ENCODE measurements at places on chromosomes 4 and X.
A peak's percentile ranks its signal among the peaks of the same experiment; 100 is the strongest.

- no peak for DNase-seq
Observed at GRCh38 chr4:110020139-110020538, 107.5 kb downstream of the EGF start.

DNA sequence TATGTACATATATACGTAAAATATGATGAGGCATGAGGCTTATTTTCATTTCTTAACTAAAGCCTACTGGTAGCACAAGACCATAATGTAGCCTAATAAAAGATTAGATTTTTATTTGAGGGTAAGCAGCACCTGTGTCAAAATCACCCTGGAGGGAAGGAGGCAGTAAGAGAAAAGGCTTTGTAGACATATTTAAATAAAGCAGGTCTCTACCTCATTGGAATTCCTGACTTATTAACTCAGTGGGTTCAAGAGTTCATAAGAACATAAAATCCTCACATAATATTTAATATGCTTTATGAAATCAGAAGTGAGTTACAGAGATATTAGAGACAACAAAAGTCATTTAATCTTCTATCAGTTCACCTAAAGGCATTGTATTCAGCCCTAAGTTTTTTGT lies 261.6 kb upstream of the ANKRD50 start:
- no peak for DNase-seq

DNA sequence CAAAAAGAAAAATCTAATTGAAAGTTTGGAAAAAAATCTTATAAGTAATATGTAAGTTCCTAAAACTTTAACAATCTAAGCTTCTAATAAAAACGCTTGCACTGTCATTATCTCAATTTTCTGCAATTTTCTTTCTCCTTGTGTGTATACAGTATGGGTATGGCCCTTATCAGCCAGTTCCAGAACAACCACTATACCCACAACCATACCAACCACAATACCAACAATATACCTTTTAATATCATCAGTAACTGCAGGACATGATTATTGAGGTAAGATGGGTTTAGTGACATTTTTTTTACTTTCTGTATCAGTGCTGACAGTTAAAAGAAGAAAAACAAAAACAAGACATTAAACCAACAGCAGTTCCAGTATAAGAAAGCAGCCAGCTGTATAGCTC lies 4.9 kb downstream of the STATH start:
- no peak for DNase-seq

DNA sequence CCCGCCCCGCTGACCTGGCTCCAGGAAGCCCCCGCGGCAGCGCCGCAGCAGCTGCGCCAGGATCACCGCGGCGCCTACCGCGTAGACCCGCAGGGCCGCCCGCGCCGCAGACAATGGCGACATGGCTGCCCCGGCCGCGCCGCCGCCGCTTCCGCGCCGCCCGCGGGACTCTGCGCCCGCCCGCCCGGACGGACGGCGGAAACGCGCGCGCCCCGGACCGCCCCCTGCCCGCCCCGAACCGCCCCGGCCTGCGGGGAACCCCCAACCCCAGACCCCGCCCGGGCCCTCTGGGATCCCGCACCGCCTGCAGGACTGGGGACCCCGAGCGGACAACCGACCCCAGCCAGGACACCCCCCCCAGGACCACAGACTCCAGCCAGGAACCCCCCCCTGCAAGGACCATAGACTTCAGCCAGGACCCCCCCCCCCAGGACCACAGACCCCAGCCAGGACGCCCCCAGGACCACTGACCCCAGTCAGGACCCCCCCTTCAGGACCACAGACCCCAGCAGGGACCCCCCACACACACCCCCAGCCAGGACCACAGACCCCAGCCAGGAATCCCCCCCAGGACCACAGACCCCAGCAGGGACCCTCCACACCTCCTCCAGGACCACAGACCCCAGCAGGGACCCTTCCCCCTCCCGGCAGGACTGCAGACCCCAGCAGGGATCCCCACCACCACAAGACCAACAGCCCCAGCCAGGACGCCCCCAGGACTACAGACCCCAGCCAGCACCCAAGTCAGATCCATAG lies at the start of the genes DHRSX and ZBED1:
TSS of gene DHRSX (minus strand) at position 174 of the 756 bp plus-strand sequence. CDS start at position 123, 51 bp downstream.
TSS of gene ZBED1 (minus strand) at position 174 of the 756 bp plus-strand sequence. CDS start 10,257 bp downstream, outside the sequence.
- DNase-seq, result no peak

- DNase-seq, result no peak
Observed at GRCh38 chr4:124030147-124030546, 633.6 kb downstream of the SPRY1 start.

DNA sequence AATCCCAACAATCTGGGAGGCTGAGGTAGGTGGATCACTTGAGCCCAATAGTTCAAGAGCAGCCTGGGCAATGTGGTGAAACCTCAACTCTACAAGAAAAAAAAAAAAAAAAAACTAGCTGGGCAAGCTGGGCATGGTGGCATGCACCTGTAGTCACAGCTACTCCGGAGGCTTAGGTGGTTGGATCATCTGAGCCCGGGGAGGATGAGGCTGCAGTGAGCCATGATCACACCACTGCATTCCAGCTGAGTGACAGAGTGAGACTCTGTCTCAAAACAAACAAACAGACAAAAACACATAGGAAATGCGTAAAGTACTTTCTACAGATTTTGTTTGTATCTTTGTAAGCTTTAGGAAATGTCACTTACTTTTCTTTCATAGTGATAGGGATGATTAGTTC lies 307.2 kb upstream of the NR3C2 start:
- DNase-seq, result no peak

DNA sequence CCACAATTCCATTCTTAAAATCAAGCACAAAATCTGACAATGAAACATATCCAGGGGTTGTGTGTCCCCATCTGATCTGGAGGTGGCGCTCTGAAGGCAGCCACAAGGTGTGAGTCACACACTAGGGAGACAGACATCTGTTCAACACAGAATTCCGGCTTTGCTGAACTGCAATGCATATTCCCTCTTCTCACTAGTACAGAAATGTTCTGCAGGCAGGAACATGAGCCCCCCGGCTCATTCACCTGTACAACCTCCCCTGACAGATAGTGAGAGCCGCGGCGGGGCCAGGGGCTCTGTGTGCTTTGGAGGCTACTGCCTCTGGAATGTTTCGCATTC lies 41.9 kb downstream of the WDR1 start:
- no peak for DNase-seq

DNA sequence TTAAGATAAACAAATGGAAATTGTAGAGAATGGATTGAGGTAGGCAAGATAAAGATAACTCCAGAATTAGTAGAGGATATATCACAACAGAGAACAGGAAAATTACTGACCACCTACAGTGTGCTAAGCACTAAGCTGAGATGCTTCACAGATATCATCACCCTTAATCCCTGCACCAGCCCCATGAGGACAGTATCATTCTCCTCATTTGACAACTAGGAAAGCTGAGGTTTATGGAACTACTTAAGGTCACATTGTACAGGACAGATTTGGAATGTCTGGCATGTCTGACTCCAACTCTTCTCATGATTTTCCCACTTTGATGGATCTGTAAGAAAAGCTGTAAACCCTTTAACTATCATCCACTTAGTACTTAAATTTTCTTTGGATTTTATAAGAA lies 95.5 kb downstream of the CASK start:
- DNase-seq, result peak; percentile 36

- no peak for DNase-seq
Observed at GRCh38 chr4:20338841-20339240, 87.1 kb downstream of the SLIT2 start.

GRCh38 chrX:55731826-55732225 lies 14.3 kb downstream of the RRAGB start:
- DNase-seq, result no peak

- DNase-seq, result peak; percentile 24
Observed at GRCh38 chr4:109207061-109207460, 95.4 kb downstream of the COL25A1 start.

DNA sequence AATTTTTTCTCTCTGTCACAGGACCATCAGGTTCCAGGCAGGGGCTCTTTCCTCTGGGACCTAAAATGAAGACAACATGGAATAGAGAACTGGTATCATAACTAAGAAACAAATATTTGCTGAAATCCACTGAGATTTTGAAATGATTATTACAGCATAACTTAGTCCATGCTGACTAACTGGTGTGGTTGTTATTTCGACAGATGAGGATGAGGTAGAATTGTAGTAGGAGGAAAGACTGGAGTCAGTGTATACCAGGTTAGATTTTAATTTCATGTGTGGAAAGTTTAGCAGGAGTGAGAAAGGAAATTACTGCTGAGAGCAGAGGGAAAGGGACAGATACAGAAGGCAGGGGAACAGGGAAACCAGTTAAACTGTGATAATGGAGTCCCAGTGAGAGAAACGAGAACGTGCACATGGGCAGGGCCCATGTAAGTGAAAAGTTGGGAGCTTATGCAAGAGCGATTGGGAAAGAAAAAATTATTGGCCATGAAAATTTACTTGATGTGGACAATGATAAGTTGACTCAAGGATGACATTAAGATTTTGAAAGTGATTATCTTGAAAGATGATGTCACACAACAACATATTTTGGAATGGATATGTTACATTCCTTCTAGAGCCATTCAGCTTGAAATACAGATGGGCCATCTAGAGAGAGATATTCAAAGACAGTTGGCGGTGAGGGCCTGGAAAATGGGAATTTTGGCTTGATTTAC lies 98.7 kb upstream of the DDIT4L start:
- no peak for DNase-seq

- DNase-seq, result no peak
Observed at GRCh38 chrX:11465648-11466411, 172.6 kb downstream of the AMELX start.

GRCh38 chr4:16672421-16672820 lies 226.0 kb downstream of the LDB2 start:
- DNase-seq, result no peak

DNA sequence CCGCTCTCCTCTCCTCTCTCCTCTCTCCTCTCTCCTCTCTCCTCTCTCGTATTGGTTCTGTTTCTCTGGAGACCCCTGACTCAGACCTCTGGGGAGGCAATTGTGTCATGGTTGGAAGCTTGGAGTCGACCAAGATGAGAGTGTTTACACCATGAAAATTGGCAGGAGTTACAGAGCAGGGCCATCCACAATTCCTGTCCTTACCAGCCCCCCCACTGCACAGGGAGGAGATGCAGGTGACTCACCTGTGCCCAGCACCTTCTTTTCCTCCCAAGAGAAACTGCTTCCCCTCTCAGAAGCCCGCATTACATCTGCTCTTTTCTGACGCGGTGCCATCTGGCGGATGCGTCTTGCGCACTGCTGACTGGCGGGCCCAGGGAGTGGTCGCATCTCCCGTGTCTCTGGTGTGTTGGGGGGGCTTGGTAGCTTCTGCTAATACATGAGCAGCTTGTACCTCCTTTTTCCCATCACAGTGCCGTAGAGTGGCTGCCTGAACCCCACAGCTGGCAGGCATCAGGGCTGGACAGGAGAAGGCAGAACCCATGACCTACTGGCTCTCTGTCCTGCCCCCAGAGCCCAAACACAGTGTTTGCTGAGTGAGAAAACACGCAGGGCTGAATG lies 31.4 kb upstream of the GPR78 start:
- DNase-seq, result no peak

DNA sequence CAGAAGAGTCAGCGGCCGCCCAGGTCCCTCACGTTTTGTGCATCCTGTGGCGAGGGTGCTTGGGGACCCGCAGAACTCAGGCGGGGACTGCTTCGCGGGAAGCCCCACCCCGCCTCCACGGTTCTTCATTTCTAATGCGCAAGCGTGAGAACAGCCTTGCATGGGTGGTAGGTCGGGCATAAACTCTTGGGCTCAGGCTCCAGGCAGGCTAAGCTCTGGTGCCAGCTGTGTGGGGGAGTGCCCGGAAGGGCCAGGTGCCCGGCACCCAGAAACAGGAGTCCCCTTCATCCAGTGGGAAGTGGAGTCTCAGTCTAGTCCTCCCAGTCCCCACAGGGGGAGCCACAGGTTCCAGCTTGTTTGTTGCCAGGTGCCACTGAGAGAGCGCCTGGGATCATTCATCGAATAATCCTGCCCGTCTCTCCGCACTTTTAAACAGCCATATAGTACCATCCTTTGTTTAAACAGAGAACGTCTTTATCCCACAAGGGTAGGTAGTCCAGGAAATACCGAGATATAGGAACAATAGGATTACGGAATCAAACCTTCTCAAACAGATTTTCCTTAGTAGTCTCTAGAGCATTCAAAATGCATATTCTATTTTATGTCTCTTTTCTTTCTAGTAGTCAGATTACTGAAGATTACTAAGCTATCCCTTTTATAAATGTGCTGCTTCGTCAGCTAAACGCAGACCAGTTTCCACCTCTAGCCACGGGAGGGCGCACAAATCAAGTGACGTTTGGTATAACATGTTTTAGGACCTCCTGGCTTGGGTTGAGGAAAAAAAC lies 12.7 kb upstream of the RBBP7 start:
- no peak for DNase-seq

DNA sequence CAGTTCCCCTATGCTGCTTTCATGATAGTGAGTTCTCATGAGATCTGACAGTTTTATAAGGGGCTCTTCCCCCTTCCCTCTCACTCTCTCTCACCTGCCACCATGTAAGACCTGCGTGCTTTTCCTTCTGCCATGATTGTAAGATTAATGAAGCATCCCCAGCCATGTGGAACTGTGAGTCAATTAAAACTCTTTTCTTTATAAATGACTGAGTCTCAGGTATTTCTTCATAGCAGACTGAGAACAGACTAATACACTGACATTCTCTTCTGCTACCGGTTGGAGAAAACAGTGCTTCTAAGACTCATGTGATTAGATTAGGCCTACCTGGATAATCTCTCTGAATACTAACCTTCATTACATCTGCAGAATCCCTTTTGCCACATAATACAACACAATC lies 45.4 kb upstream of the TRPC5OS start:
- DNase-seq, result no peak

GRCh38 chrX:22345884-22346283 lies 73.2 kb downstream of the CBLL2 start:
- DNase-seq, result no peak

DNA sequence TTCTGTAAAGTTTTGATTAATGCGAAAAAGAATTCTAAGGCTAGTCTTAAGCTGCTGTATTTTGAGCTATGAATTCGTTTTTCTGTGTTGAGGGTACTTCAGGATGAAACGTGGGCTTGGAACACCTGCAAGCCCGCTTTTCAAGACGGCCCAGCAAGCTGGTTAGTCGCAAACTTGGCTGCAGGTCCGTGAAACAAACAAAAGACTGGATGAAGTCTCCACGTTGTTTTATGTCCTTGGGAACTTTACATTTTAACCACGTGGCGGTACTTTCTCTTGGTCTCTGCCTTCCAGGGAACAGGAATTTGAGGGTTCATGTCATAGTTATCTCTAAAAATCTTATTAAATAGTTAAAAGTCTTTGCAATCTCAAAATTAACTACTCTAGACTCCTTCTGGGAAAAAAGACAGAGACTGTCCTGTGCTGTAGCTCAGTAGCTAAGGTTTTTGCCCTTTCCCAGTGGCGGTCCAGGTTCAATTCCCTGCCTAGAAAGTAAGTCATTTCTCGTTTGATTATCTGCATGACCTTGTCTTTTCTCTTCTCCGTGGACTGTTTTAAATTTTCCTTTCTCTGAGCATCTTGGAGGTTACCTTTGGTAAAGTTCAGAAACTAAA lies 21.0 kb downstream of the TENM3 start:
- DNase-seq, result no peak

Measured in AG04449 (cell line).